ENCODE measurements at places on chromosomes 6 and 20.

DNA sequence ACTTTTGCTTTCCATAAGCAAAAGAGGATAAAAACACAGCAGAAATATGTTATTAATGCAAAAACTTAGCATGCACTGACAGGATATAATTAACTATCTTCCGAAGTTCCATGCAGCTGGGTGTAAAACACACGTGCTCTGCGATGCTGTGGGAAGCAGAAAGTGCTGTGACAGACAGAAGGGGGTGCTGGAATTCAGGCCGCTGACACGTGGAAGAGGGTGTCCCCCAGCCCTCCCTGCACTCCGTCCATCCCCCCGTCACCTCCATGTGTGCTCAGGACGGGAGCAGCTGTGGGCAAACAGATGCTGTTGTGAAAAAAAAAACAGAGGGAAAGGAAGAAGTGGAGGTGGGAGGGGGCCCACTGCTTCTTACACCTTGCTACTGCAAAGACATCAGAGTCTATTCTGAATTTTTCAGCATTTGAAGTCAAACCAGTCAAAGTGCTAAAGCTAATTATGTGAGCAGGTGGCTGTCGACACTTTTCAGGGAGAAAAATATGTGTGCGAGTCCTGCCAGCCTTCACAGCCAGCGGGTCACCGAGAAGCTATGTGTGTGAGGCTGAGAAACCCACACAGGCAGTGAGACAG lies 175.9 kb upstream of the AFDN start:
- no peak for DNase-seq

- DNase-seq, result no peak
Measured at GRCh38 chr6:76982476-76983199, 480.7 kb downstream of the HTR1B start.

DNA sequence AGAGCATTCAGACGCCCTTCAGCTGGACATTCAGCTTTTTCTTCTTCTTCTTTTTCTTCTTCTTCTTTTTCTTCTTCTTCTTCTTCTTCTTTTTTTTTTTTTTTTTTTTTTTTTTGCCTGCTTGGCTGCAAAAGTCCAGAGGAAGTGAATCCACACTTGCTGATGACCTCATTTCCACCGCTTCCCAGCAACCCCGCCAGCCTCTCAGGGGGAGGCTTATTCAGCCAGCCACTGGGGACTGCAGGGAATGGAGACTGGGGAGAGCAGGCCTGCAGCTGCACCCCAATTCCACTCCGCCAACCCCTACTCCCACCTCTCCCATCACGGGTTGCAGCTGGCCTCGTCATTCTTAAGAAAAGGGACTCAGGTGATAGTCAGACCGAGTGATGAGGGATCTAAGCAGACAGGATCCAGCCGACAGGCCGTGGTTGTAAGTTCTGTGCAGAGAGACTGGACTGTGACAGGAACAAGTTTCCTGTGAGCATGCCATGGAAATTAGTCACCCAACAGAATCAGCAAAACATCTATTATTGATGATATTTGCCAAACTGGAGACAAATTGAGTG lies 59.0 kb upstream of the QKI start:
- DNase-seq, result no peak

DNA sequence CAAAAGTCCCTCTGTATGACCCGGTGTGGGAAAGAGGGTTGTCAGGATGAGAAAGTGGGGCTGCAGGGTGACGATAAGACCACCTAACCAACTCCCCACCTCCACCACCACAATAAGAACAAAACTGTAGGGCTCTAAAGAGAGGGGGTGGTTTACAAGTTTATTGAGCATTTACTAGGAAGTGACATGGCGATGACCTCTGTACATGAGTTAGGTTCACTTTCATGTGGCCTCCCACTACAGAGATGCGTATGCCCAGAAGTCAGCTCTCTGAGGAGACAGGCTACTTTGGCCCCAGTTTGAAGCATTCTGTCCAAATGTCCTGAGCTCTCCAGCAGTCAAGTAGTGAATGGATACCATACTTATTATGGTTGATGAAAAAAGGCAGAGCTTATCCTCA lies 28.7 kb upstream of the PI16 start:
- DNase-seq, result no peak

GRCh38 chr20:57595041-57596030 lies 24.9 kb downstream of the ZBP1 start:
- DNase-seq, result no peak

GRCh38 chr20:3818155-3819151 lies 1.9 kb upstream of the AP5S1 start:
- no peak for DNase-seq

DNA sequence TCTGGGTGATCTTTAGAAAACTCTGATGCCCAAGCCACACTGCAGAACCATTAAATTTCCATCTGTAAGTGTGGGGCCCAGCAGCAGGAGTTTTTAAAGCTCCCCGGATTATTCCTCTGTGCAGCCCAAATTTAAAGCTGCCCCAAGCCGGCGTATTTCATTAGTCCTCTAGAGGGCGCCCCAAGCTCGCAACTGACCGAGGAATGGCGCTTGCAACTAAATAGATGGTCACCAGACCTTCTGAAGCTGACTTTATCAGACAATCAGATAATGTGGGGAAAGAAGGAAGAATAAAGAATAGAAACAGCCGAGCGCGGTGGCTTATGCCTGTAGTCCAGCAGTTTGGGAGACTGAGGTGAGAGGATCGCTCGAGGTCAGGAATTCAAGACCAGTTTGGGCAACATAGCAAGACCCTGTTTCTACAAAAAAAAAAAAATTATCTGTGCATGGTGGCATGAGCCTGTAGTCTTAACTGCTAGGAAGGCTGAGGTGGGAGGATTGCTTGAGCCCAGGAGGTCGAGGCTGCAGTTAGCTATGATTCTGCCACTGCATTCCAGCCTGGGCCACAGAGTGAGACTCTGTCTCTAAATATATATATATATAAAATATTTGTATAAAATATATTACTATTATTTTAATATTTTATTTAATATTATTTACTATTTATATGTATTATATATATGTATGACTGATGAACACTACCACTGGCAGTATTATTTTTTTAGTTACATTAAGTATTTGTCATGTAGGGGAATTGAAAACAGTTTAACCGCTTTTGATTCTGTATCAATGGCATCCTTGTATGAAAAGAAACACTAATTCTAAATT lies 56.0 kb downstream of the OTOR start:
- DNase-seq, result no peak

- no peak for DNase-seq
Measured at GRCh38 chr20:45254383-45255262, at the start of gene SLPI. Gene SLPI (minus strand): TSS chr20:45254564. CDS start chr20:45254543, 21 bp downstream.

- no peak for DNase-seq
Measured at GRCh38 chr6:49888742-49889431, 22.6 kb upstream of the CRISP1 start.

GRCh38 chr6:41336824-41337223 lies 1.4 kb downstream of the NCR2 start:
- DNase-seq, result no peak

DNA sequence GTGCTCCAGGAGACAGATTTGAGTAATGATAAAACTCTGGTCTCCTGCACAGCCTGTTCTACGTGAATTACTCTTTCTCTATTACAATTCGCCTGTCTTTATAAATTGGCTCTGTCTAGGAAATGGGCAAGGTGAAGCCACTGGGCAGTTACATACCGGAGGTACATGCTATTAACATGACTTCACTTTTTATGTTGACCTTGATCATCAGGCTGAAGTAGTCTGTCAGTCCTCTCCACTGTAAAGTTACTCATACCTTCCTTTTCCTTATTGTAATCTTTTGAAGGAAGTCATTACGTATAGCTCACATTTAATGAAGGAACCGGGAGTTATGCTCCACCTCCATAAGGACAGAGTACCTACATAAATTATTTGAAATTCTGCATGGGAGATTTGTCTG lies 19.9 kb upstream of the KHDC1 start:
- DNase-seq, result no peak

GRCh38 chr6:14732226-14732843 lies 513.5 kb upstream of the JARID2 start:
- DNase-seq, result no peak

DNA sequence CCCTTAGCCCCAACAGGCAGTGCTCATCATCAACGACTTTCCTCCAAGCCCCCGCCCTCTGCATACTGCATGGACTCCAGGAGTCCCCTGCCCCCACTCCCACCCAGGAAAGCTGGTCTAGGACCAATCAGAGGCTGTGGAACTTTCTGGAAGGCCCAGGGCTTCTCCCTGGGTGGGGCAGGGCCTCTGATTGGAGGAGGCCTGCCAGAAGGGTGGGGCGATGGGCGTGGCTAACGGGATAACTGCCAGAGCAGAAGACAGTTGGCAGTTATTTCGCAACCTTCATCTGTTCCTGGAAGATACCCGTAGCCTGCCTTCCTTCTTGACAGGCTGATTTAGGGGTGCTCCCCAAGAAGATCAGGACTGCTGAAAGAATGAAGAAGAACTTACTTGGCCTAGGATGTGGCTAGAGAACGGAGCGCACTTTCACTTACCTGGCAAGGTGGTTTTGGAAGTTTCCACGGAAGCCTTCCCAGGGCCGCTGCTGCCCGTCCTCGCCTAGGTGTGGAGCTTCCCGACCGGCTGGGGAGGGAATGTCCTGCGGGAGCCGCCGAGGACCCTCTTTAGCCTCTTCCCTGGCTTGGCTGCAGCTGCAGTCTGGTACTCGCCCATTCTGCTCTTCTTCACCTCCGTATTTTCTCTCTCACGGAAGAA lies 209.0 kb downstream of the LRFN2 start:
- no peak for DNase-seq
